ENCODE measurements at places on chromosomes 12 and 14.

DNA sequence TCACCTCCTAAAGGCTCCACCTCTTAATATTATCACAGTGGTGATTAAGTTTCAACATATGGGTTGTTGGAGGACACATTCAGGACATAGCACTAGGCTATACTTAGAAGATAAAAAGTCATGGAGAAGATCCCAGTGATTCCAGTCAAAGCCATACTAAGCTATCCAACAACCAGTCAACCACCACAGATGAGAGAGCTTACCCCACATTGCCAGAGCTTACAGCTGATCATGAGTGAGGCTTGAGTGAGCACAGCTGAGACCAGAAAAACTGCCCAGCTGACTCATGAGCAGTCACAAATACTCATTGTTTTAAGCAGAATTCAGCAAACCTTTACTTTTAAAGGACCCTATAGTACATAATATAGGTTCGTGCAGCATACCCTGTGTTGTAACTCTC lies 85.1 kb downstream of the DRAM1 start:
- no peak for DNase-seq

DNA sequence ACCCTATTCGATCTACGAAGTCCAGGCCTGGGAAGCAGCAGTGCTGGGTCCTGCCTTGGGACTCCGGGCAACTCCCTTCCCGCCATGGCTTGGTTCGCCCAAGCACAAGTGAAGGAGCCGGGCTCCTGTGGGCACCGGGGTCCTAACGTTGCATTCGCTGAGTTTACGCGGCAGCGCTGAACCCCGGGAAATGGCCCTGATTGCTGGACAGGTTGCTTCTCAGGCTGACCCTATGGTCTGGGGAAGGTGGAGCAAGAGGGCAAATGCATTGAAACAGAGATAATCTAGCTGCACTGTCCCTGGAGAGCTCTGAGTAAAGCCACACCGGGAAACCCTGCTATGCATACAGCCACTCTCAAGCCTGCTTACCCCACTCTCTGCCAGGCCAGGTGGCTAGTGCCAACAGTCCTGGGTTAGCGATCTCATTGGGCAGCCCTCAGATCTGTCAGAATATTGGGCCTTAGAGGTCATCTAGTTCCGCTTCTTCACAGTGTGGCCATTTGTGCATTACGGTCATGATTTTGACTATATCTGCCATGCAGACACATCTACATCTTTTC lies 11.3 kb downstream of the SYNE3 start:
- DNase-seq = no peak

DNA sequence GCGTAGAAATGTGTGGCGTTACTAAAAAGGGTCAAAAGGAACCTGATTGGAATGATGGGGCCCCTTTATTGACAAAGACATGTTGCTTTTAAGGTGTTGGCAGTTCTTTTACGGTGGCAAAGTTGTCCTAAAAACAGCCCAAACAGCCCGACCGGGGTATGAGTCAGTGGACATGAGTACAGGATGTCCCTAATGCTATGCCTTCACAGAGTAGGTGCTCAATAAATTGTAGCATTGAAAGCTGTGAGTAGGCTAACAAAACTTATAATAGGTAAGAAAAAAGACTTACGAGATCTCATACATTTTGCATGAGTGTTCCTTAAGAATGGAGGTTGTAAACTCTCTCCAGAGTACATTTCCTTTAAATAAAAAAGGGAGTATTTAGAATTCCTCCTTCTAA lies 2.6 kb downstream of the ELK3 start:
- DNase-seq = no peak

- no peak for DNase-seq
Measured at GRCh38 chr12:48812389-48812788, 5.9 kb upstream of the CACNB3 start.

DNA sequence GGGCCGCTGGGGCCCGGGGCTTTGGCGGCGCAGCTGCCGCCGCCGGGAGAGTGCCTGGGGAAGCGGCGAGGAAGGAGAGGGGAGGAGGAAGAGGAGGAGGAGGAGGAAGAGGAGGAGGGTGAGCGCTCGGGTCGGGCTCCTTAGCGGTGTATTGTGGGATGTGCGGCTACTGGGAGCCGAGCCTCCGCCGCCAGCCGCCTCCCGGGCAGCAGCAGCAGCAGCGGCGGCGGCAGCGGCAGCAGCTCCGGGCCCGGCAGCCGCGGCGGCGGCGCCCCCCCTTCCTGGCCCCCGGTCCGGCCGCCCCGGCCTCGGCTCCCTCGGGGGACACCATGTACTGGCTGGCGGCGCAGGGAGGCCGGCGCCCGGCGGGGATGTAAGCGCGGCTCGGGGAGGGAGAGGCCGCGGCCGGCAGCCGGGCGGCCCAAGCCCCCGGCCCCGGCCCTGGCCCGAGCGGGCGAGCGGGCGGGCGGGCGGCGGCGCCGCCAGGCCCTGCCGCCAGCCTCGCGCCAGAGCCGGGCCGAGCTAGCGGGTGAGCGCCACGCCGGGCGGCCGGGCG lies at the start of gene SETD1B:
Gene SETD1B, plus strand, starts transcription at position 149 of the 556 bp plus-strand sequence. CDS start 729 bp downstream, outside the sequence.
- no peak for DNase-seq

GRCh38 chr12:63387771-63388170 lies 236.8 kb upstream of the AVPR1A start:
- no peak for DNase-seq

GRCh38 chr12:7169951-7170350 lies 19.5 kb upstream of the PEX5 start:
- no peak for DNase-seq

DNA sequence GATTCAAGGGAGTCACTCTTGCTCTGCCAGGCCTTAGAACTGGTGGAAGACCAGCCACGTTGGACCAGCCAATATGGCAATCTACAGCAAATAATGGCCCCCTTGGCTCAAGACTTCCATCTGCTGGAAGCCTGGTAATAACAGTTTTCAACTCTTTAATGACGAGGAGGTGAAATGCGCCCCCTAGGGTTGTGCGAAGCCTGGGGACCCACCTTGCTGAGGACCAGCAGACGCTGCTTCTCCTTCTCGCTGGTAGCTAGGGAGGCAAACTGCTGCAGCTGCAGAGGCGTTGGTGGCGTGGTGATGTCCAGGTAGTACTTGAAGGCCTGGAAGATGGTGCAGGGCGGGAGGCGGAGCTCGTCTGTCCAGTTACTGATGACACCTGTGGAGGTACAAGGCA lies 41.5 kb upstream of the FBXO21 start:
- DNase-seq = no peak

GRCh38 chr12:48104531-48104930 lies 1.3 kb downstream of the SENP1 start:
- DNase-seq = no peak

GRCh38 chr14:26984311-26985177 lies 386.7 kb upstream of the NOVA1 start:
- DNase-seq = no peak

- no peak for DNase-seq
Measured at GRCh38 chr14:73896521-73896920, 9.9 kb downstream of the ZNF410 start.

- no peak for DNase-seq
Measured at GRCh38 chr14:55822906-55823305, 242.9 kb downstream of the KTN1 start.

GRCh38 chr14:47596232-47596631 lies 79.2 kb downstream of the MDGA2 start:
- no peak for DNase-seq

- DNase-seq = no peak
Measured at GRCh38 chr12:27012239-27012981, 1.8 kb downstream of the TM7SF3 start.

DNA sequence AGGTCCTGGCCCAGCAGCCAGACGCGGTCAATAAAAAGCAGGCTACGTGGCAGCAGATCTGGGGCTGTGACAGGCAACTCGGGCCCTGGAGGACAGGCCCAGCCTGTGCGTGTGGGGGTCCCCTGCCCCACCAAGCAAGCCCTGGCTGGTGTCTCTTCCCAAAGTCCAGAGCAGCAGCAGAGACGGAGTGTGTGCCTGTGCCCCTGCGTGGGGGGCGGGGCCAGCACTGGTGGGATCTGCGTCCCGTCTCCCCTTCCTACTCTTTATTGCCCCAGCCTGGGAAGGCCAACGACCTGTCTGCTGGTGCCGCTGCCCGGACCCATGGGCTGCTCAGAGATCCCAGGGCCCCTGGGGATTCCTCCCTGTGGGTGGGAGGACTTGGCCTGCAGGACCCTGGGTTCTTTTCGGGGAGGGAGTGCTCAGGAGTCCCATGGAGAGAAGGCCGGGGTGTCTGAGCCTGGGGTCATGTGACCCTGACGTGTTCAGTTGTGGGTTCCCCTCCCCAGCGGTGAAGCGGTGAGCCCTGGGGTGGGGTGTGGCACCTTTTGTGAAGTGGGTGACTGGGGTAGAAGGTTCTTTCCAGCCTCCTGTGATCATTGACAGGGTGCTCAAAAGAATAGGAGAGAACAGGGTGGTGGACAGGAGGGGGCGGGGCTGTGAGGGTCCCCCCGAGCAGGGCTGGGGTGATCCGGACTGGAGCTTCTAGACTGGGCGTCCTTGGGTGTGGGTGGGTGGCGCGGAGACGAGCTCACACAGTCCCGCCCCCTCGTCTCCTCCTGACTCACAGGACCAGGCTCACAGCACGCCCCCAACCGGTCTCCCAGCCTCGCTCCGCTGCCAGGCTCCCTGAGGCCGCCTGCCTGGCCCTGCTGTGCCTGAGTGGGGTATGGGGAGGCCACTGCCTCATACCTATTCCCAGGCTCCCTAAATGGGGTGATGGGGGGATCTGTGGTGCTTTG lies 22.4 kb downstream of the ASPG start:
- no peak for DNase-seq

Data from stimulated activated CD8-positive, alpha-beta memory T cell treated with anti-CD3 and anti-CD28 coated beads, Interleukin-4, amount 100 ng/mL, for 4 hours (primary cell).